ENCODE measurements at places on chromosomes 12 and 14.
A peak's percentile ranks its signal among the peaks of the same experiment; 100 is the strongest.

DNA sequence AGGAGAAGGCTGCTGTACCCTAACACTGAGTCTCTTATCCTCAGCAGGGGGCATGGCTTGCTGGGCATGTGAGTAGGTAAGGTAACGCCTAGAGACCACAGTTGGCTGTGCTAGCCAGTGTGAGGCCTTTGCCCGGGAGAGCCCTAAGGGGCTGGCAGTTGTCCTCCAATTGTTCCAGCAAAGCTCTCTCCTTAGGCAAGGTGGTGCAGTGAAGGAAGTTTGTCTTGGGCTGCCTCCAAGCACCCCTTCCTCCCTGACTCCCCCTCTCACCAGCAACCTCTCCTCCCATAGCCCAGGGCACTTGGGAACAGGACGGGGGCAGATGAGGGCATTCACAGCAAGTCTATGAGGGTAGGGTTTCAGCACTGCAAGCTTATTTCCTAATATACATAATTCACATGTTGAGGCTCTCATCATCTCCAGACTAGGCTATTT lies 23.0 kb downstream of the LACRT start:
- no peak for DNase-seq

- DNase-seq = no peak
These were observed 36.3 kb downstream of the RIN3 start for GRCh38 chr14:92549859-92550230.

DNA sequence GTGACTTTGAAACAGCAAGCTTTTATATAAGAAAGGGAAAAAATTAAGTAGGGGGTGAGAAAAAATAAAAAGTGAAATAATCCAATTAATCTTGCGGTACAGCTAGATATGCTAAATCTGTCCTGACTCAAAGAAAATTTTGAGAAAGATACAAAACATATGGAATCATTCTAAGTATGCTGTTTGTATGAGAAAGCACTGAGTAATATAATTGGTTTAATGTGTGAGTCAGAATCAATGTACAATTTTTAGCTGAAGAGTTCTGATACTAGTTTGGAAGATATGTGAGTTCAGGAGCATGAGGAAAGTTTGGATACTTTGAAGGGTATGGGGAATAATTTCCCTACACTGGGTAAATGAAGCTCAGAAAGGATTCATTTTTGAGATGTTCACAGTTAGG lies 190.9 kb upstream of the RASSF8 start:
- no peak for DNase-seq

DNA sequence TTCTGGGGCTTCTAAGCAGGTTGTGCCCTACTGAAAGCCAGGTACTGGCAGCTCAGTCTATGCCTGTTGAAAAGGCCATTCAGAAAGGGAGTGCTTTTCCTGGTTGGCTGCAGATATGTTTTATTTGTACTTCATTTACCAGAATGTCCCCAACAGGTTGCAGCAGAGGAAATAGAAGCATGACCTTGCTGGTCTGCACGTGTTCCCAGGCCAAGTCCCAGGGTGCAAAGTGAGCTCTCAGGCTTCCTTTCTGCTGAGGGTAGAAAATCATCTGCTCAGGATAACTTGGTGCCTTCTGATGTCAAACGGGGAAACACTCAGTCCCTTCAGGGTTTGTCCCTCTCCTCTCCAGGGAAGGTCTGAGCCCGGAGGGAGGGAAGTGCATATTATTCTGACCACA lies 356.4 kb downstream of the BCL11B start:
- DNase-seq = no peak

DNA sequence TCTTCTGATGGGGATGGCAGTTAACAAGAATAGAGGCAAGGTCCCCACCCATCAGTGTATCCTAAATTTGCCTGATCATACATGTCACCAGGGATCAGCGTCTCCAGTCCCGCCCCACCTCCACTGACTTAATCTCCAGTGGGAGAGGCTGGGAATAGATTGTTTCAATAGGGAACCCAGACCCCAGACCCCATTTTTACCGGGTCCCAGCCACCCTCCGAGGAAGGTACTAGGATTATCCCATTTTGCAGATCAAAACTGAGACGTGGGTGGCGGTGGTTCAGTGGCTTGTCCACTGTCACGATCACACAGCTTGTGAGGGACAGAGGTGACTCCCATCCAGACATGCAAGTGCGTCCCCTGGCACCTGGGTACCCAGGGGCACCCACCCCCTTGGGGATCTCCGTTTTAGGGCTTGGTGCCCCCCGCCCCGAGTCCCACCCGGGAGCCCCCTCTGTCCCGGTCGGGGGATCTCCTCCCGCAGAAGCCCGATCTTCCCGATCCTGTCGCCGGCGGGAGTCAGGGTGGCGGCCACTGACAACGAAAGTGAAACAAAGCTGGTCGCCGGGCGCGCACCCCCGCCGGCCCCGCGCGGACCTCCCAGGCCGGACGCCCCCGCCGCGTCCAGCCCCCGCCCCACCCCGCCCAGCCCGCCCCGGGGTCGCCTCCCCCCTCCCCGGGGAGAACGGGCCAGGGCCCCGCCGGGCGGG lies 523 bp downstream of the WSB2 start:
- no peak for DNase-seq

DNA sequence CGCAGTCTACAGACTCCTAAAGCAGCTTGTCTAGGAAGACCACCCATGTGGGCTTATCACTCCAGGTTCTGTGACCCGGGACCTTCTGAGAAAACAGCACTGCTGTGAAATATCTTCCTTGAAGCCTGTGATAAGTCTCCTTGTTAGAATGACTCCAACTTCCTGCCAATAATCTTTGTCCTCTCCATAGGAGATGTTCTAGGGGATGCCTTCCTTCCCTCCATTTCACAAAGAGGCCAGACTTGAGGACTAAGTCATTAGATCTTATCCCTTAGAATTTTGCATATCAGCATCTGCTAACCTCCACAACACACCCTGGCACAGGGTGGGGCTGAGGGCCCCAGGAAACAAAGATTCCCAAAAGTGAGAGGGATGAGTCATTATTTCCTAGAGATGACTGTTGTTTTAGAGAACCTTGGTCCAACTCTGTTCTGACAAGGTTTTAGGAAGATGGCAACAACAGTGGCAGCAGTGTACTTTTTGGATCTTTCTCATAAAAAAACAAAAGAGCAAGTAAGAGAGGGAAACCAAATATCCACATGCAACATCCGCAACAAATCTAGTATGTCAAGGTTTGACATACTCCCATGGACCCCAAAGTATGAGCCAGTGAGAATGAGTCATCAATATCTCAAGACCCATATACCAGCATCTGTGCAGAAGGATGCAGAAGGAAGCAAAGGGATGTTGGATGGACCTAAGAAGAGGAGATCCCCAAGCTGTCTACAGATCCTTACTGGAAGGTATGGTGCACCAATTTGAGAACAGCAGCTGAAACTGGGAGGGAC lies 6.0 kb downstream of the LTB4R start:
- no peak for DNase-seq

- DNase-seq = no peak
These were observed 90.2 kb upstream of the PLEKHG7 start for GRCh38 chr12:92612611-92613010.

GRCh38 chr12:6532051-6532926 lies 2.0 kb upstream of the GAPDH start:
- no peak for DNase-seq

DNA sequence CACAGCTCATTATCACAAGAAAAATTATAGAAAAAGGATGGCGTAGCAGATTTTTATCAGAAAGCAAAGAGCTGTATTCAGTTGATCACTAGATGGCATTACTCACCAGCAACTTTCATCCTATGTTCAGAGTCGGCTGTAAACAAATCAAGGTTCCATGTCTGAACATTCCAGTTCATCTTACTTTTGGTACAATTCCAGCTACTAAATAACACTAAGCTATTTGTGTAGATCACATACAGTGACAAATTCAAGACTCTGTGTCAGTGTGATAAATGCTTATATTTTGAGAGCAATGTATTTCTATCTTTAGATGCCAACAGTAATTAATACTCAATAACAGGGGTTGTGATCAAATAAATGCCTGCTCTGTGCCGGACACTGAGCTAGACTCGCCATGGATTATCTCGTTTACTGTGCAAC lies 30.1 kb downstream of the NRDE2 start:
- peak; percentile 10 for DNase-seq

DNA sequence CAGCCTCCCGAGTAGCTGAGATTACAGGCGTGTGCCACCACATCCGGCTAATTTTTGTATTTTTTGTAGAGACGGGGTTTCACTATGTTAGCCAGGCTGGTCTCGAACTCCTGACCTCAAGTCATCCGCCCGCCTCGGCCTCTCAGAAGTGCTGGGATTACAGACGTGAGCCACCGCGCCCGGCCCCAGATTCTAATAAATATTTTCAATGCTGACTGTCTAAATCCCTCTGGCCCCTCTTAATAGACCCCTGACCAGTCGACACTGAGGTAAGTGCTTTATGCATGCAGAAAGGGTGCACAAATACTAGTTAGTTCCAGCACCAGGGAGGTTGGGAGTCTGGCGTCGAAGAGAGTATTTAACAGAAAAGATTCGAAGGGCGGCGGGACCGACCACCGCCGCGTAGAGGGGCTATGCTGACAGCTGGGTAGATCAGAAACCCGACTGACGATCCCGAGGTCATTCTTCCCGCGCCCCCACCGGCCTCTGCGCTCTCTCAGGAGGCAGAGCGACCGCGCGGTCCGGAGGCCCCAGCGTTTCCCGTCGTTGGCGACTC lies 1.1 kb upstream of the SPATS2 start:
- no peak for DNase-seq

- DNase-seq = no peak
These were observed 21.1 kb downstream of the KRT18 start for GRCh38 chr12:52969828-52970569.

DNA sequence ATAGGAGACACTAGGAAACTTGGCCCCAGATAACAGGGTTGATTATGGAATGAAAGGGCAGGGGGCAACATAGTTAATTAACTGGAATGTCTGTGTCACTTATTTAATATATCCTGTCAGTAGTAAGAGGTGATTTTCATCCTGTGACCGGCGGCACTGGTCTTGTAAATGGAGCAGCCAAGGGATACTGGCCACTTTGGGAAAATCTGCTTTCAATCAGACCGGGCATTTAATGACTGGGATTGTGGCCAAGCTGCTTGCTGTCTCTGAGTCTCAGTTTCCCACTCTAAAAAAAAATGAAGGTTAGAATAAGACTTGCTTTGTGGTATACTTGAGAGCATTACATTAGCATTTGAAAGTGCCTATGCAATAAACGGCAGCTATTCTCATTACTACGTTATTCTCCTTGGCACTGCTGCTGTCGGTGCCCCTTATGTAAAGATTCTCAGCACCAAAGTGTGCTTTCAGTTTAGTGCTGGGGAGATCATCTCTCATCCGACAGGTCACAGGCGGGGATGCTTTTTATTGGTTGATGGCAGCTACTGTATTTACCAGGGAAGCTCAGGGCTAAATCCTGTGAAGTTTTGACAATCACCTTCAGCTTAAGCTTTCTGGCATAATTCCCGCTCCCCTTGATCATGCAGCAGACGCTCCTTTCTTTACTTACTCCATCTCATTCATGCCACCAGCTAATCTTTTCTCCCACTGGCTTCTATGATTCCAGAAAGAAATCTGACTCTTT lies 162.1 kb downstream of the ESRRB start:
- DNase-seq = no peak

GRCh38 chr14:68374682-68375081 lies 418.2 kb downstream of the ZFP36L1 start:
- DNase-seq = no peak

DNA sequence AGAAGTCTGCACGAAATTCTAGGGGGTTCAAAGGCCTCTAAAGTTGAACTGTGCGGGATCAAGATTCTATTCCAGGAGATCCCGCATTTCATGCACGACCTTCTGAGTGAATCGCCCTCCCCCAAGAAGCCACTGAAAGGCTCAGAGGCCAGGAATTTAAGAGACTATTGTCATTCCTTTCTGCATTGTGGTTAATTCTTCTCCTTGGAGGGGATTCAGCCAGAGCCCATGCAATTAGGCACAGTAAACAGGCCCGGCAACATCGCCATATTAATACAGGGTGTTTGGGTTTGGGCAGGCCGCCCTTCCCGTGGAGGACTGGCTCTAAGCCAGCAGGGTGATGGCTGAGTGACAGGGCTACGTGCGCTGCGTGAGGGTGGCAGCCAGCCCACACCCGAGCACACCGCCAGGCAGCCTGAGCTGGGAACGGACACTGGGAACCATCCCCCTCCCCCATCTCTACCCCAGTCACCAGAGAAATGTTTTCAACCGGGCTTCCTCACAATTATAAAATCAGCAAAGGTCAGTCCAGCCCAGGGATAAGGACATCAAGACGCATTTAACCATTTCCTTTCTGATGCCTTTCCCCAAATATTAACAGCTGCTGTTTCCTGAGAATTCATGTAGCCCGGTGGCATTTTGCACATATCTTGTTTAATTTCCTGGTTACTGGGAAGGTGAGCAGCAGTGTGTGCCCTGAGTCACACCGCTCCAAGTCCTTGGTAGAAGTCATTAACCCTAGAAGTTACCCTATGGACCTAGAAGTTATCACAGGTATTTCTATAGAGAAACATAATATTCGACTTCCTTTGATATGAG lies 12.5 kb downstream of the EGLN3 start:
- no peak for DNase-seq

DNA sequence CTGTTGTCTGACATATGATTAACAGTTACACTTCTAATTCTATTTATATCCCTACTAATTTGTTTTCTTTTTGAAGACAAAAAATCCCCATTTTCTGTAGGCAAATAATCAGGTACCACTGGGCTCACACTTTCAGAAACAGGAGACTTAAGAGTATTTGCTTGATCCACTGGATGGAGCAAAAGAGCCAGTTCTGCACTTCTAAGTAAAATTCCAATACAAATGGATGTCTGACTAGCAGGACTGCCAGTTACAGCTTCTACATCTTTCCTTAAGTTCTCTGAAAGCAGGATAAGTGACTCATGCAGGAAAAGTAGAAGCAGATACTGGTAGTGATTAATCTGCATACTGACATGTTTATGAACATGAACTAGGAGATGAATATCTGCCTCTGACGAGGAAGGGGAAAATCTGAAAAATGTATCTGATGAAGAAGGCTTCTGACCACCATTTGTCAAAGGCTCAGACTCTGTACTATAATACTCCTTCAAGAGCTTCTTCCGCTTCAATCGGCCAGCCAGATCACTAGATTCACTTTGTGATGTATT lies 73.8 kb upstream of the ANKS1B start:
- no peak for DNase-seq

DNA sequence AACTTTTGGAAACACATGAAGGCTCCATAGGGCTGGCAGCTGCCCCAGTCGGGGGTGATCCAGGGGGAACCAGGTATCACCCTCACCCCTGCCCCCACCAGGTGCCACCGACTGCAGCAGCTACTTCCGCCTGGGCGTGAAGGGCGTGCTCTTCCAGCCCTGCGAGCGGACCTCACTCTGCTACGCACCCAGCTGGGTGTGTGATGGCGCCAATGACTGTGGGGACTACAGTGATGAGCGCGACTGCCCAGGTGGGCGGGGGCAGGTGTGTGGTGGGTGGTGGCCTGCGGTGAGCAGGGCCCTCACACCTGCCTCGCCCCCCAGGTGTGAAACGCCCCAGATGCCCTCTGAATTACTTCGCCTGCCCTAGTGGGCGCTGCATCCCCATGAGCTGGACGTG lies 22.3 kb upstream of the NXPH4 start:
- DNase-seq = no peak

- no peak for DNase-seq
These were observed 258.3 kb downstream of the FOXN3 start for GRCh38 chr14:89158701-89159100.

- DNase-seq = peak; percentile 40
These were observed at the start of gene SSPN for GRCh38 chr12:26195250-26195640. Gene SSPN (plus strand): TSS chr12:26195573. CDS start chr12:26195673, 100 bp downstream.

Data from right renal pelvis (tissue), 4 donors.